Nephron progenitor cell (in vitro differentiated cells): ENCODE measurements at places on chromosomes 16 and 17.

GRCh38 chr17:42056635-42057034, 6.2 kb upstream of the C17orf113 start:
- no peak for DNase-seq

- DNase-seq: no peak
Measured at GRCh38 chr17:65042946-65043345, 13.6 kb downstream of the GNA13 start.

DNA sequence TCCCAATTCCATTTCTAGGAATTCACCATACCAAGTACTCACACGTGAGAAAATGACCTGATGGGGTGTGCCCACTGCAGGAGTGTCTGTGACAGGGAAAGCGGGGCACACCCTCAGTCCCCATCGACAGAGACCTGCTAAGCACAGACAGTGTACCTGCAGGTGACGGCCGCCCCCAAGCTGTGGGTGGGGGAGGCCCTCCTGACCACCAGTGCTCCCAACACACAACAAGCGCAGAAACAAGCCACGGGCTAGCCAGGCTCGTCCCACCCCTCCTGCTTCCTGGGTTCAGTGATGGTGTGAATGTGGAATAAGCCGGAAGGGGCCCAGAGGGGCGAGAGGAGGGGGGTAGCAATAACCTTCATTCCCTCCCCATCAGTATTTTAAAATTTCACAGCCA, 31.9 kb downstream of the ZCCHC14 start:
- DNase-seq: no peak

GRCh38 chr16:85235991-85236817, 123.9 kb upstream of the CIBAR2 start:
- no peak for DNase-seq

GRCh38 chr17:7750321-7750821, 32.8 kb downstream of the DNAH2 start:
- DNase-seq: no peak

DNA sequence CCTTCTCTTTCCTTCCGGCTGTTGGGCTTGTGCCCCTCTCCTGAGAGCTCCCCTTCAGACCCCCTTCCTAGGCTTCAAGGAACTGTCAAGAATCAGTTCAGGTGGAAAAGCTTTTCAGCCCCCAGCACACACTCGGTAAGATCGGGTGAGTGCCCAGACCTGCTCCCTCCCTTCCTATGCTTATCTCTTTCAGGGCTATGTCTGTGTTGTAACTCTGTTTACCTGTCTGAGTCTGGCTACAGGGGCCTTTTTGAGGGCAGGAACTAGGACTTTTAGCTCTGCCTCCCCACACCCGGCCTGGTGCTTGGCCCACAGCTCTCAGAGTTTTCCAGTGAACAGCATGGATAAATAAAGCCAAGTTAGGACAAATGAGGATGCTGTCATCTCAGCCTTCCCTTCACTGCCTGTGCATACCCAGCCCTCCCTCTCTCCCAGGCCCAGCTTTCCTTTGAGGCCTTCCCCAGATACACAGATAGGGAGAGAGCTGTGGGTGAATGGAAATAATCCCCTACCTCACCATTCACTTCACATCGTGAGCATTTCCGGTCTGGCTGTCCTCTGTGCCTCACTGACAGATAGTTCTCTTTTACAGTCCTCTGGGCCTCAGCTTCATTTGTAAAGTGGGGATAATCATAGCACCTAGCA, 5.7 kb upstream of the MRPS23 start:
- no peak for DNase-seq

DNA sequence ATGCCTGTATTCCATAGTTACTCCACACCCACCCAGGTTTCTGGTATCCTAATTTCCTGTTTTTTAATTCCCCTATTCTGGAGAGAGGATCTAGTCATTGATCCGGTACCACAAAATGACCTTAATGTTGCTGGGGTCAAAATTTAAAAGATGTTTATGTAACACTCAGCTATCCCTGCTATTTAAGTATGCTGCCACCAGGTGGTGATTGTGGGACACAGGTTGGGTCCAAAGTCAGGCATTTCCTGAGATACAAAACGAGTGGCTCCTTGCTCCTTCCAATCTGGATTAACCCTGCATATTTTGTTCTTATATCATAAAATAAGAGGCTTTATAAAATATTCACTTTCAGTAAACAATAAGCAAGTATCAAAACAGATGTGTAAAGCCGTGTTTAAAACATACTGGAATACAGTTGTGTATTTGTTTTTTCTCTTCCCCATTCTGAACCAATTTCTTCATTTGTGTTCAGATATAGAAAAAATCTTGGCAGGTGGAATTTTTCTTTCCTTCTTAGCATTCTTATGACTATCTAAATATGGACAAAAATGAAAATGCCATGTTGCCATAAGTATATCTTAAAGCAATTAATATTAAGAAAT, 16.3 kb downstream of the HS3ST4 start:
- DNase-seq: peak; percentile 28

GRCh38 chr16:12545297-12545610, 258.4 kb downstream of the CPPED1 start:
- DNase-seq: no peak

GRCh38 chr16:85210423-85211169, 98.3 kb upstream of the CIBAR2 start:
- DNase-seq: no peak

- no peak for DNase-seq
Measured at GRCh38 chr17:82086941-82087906, 10.8 kb downstream of the FASN start.

DNA sequence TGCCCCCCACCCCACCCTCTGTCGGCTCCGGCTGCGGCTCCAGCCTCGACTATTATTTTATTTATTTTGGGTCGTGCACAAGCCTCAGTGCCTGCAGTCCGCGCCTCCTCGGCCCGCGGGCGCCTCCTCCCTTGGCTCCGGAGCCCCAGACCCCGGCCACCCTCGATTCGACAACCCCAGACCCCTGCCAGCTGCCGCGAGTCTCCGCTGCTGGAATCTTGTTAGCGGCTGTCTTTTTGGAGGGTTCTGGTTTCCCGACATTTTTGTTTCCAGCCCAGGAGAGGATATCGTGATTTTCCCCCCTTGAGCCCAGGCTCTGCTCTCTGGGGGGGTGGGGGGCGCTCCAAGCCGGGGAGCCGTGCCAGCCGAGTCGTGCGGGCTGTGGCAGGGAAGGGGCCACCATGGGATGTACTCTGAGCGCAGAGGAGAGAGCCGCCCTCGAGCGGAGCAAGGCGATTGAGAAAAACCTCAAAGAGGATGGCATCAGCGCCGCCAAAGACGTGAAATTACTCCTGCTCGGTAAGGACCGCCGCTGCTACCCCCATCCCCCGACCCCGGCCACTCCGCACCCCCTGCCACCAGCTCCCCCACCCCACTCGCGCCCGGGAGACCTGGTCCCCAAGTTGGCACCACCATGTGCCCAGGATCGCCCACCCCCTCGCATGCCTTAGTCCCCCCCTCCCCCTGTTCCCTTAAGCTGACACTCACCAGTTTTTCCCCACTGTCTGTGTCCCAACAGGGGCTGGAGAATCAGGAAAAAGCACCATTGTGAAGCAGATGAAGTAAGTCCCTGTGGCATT, 746 bp downstream of the GNAO1 start:
- DNase-seq: peak; percentile 21

DNA sequence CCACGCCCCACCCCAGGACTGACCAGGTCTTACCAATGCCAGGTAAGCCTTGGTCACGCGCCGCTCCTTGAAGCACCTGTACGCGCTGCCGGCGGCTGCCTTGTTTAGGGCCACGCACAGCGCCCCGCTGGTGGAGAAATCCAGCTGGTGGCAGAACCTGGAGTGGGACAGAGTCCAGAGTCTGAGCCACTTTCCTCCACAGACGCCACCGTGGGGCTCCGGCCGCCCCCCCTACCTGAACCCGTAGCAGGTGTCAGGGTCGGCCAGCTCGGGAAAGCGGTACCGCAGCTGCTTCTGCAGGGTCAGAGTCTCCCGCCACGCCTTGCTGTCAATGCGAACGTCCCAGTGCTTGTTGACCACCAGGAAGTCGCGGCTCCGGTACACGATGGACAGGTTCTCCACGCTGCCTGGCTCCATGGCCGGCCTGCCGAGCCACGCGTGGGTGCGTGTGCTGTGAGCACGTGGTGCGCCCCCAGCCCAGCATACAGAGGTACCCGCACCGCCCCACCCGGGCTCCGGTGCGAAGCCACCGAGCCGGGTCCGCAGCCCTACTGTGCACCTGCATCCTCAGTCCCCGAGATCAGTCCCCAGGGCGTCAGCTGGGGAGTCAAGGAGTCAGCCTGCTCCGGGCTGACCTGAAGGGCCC, 737 bp downstream of the RPUSD1 start:
- DNase-seq: no peak

DNA sequence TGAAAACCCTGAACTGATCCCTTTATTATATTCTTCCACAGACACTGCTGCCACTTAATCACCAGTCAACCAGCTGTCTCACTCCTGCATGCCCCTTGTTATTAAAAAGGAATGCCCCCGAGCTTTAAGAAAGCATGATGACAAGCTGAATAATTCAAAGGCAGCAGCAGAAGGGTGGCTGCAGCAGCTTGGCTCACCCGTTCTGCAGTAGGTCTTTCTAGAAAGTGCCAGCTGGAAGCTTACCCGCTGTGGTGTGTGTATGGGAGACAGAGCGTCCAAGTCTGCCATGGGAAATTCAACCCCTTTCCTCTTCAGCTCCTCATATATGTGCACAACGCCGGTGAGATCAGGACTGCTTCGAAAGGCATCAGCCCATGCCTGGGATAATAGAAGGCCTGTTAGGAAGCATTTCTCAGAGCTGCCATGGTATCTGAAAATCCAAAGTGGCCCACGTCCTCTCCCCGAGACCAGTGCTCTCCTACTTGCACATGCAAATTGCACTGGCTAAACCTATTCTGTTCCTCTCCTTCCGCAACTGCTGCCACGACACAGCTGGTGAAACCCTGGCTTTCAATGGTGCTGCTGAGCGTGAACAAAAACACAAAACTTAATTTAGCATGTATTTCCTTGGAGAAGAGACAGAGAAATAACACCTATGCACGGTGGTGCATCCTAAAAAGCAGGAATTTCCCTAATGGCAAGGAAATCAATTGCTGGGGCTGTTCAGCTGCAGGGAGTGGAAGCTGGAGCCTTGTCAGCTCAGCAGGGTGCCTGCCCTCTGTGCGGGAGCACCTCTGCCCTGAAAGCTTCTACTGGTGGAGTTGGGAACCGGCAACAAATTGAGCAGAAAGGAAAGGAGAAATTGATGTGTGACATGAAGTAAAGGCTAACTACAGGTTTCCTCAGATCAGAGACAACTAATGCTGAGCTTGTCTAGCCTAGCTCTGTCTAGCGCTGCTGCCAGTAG, 47.9 kb upstream of the SREBF1 start:
- DNase-seq: no peak
